Activated CD4-positive, alpha-beta memory T cell treated with anti-CD3 and anti-CD28 coated beads, Interleukin-2, amount 10 ng/mL, durations not matched to agents 7 days and 5 days (primary cell): ENCODE measurements at places on chromosomes 4 and X. TPM values are rescaled to one million over a fixed set of nuclear protein-coding genes. Genes with fewer than 3 reads are reported as not detected.

ODAPH gene
- 3.5 TPM for total RNA-seq

EDA gene
- total RNA-seq = 4.9 TPM

STIM2 gene
- total RNA-seq = 58.7 TPM

DNA sequence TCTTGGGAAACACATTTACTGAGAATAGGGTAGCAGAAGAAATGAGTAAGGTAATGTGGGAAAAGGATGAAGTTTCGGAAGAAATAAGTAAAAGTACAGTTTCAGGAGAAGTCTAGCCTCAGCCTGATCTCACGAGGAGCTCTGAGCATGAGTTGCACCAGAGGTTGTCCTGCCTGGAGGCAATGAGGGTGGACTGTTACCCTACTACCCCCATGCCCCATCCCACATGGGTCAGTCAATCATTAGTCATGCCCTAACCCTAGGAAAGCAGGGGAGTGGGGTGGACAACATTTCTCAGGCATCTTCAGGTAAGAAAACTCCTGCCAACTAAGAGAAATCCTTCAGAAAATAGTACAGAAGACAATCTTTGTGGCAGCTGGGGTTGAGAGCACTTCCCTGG is 35.1 kb downstream of the HS3ST1 start:
- H3K36me3 ChIP-seq = no peaks in the 10 kb centered on the region
- DNase-seq = no peak

DNA sequence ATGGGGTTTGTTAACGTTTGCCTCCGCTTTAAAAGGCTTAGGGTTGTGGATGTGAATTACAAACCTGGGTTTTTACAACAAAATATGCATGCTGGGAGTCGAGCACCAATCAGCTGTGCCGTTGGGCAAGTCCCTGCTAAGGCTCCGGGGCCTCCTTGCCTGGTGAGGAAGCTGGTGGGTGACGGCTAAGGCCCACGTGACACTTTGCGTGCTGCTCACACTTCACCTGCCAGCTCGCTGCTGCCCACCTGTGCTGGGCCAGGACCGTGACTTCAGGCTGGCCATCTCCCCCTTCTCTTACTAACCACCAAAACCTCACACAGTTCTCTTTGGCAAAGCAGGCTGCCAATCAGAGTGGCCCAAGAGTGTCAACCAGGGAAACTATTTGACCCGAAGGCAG is 178.3 kb downstream of the AFAP1 start:
- no peak overlapping the region for H3K4me3 ChIP-seq
- H3K4me1 ChIP-seq = peaks cover 36% of the 10 kb centered on the region
- DNase-seq = no peak

SMIM43 gene
- total RNA-seq = not detected

- no peak for DNase-seq
- H3K4me1 ChIP-seq = no peaks in the 10 kb centered on the region
- no peak overlapping the region for H3K4me3 ChIP-seq
- no peaks in the 10 kb centered on the region for H3K36me3 ChIP-seq
- no peaks in the 10 kb centered on the region for H3K27me3 ChIP-seq
- no peak overlapping the region for H3K27ac ChIP-seq
Observed at GRCh38 chrX:99588936-99589335, 821.1 kb downstream of the PCDH19 start.

UCP1 gene
- total RNA-seq = not detected

FOXR2 gene
- not detected for total RNA-seq

NSG1 gene
- total RNA-seq = 7.0 TPM

- H3K4me1 ChIP-seq = no peaks in the 10 kb centered on the region
- no peaks in the 10 kb centered on the region for H3K27me3 ChIP-seq
- H3K27ac ChIP-seq = no peak overlapping the region
Observed at GRCh38 chr4:88352062-88352740, 26.5 kb upstream of the HERC6 start.

- no peak within 1 kb of the TSS for H3K27ac ChIP-seq
- H3K27me3 ChIP-seq = peaks cover 30% of the 10 kb centered on the region
- peak within 1 kb of the TSS; percentile 43 for H3K4me3 ChIP-seq
- DNase-seq = peak; percentile 16
- no peaks in the 10 kb centered on the region for H3K36me3 ChIP-seq
Observed at GRCh38 chrX:19514791-19515614, at the start of gene MAP3K15. TSS of gene MAP3K15 (minus strand) at chrX:19515508. CDS start at chrX:19515261, 247 bp downstream.

GRCh38 chrX:38806875-38807621 is 5.8 kb downstream of the MID1IP1 start:
- peaks cover 39% of the 10 kb centered on the region for H3K4me1 ChIP-seq
- H3K27ac ChIP-seq = peak overlapping the region; percentile 95
- H3K27me3 ChIP-seq = no peaks in the 10 kb centered on the region
- H3K36me3 ChIP-seq = peaks cover 43% of the 10 kb centered on the region
- H3K4me3 ChIP-seq = peak overlapping the region; percentile 87
- DNase-seq = no peak

DNA sequence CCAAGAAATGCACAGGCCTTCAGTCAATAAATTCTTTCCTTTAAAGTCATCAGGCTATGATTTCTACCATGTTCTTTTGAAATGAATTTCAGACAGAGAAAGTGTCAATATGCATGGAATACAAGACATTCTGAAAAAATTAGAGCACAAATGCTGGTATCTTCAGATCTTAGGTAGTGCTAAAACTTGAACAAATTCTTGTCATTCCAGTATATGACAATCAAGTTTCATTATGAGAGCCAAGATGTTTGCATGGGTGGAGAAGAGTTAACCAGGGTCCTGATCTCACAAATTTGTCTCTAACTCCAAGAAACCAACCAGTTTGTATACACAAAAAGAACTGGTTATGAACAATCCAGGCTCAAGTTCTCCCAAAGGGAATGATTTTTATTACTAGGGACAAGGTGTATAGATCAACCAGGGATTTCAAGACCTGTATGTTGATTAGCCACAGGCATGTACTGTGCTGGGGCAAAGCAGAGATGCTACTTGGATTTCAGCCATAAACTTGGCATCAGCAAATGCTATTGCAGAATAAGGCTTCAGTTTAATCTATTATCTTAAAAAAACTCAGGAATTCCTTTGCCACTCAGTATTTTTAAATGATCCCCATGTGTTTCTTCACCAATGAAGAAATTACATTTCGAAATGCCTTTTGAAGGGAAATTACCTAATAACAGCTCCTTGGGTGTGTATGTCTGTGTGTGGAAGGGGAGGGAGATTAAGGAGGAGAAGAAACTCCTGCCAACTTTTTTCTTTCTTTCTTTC is 69.7 kb downstream of the FANCB start:
- no peak overlapping the region for H3K4me3 ChIP-seq
- H3K4me1 ChIP-seq = peaks cover 13% of the 10 kb centered on the region
- no peaks in the 10 kb centered on the region for H3K27me3 ChIP-seq
- DNase-seq = no peak
- no peak overlapping the region for H3K27ac ChIP-seq

SFRP2 gene
- not detected for total RNA-seq
